Activated T-cell treated with anti-CD3 and anti-CD28 coated beads, Interleukin-2, amount 50 U/mL, for 4 hours (primary cell): ENCODE measurements at places on chromosomes 12 and 14.

DNA sequence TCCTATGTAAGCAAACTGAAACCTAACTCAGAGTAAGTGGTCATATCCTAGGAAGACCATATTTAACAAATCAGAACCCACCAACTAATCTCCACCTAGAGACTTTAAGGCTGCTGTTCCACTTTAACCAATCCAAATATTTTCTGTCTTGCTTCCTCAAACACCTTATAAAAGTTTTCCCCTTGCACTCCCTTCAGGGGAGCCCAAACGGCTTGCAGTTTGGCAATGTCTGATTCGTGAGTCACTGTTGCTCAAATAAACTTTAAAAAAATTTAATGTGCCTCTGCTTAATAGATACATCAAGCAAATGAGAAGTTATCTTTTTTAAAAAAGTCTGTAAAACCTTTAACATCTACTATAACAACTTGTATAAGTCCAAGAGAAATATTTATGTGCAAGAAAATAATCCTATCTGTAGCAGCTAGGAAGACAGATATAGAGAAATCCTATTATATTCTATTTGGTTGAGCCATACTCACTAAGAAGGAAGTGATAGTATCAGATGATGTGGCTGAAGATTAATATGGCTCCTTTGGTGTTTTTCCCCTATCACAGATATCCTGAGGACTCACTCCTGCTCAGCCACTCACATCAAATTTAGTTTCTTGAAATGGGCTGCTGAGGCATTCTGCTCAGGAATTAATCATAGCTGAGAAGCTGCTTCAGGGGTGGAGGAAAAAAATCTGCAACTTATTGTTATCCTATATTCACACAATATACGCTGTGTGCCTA is 65.1 kb upstream of the DUSP6 start:
- no peak for DNase-seq

DNA sequence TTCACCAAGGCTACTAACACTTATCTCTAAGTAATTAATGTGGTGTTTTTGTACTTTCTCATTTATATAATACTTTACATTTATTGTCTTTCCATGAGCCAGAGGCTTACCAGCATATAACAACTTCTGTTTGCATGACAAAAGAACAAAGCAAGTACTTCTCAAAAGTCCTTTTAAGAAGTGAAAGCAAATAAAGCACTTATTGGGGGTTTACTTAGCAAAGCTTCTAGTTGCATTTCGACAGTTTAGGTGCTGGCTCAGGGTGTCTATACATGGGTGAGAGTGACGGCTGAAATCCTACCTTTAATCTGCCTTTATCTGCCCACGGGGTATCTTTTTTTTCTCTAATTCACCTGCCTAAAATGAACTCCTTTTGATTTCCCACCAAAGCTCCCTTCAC is 21.0 kb upstream of the DCN start:
- no peak for DNase-seq

DNA sequence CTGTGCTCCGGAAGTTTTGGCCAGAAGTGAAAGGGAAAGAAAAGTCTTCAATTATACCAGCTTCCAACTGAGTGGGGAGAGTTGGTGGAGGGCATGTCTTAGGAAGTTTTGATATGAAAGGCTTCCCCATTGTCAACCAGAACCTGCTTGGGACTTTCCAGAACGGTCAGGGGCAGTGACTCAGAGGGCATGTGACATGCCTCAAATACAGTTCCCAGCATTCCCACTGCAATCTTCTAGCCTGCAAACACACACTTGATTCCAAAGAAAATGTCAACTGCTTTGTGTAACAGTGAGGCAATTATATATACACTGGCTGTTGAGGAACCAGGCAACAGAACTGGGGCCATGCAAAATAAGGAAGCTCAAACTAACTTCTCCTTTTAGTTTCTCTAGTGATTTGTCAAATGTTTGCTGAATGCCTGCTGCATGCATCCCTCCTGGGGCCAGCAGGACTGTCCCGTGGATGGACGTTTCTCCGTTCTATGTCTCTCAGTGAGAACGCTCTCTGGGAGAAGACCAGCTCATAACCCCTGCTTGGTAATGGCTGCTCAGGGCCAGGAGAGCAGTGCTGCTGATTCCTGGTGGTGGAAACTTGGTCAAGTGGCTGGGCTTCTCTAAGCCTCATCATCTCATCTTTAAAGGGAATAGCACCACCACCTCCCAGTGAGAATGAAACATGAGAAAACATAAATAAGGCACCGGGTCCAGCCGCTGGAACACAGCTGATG is 18.3 kb downstream of the SLC25A47 start:
- no peak for DNase-seq

- no peak for DNase-seq
Observed at GRCh38 chr14:50087341-50088116, 28.8 kb downstream of the VCPKMT start.

DNA sequence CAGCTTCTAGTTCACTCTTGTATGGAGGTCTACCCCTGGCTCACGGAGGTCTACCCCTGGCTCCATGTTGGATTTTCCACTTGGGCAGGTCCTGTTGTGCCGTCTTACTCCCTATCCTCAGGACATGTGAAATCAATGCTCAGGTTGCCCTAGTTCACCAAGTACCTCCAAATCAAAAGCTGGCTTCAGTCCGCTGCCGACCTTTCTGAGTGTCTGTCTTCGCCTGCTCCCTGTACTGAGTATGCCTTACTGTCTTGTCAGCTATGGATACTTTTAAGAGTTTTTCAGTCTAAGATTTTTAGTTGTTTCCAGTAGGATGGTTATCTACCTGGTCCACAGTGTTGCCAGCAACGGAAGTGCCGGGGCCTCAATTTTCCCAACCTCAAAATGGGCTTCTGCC is 40.1 kb upstream of the BCL11B start:
- DNase-seq, result no peak

- no peak for DNase-seq
Observed at GRCh38 chr12:65055859-65056258, 65.2 kb downstream of the WIF1 start.

GRCh38 chr12:105998561-105998960 is 140.2 kb downstream of the NUAK1 start:
- no peak for DNase-seq

- DNase-seq, result peak; percentile 48
Observed at GRCh38 chr12:116222358-116222757, 55.1 kb downstream of the MED13L start.

DNA sequence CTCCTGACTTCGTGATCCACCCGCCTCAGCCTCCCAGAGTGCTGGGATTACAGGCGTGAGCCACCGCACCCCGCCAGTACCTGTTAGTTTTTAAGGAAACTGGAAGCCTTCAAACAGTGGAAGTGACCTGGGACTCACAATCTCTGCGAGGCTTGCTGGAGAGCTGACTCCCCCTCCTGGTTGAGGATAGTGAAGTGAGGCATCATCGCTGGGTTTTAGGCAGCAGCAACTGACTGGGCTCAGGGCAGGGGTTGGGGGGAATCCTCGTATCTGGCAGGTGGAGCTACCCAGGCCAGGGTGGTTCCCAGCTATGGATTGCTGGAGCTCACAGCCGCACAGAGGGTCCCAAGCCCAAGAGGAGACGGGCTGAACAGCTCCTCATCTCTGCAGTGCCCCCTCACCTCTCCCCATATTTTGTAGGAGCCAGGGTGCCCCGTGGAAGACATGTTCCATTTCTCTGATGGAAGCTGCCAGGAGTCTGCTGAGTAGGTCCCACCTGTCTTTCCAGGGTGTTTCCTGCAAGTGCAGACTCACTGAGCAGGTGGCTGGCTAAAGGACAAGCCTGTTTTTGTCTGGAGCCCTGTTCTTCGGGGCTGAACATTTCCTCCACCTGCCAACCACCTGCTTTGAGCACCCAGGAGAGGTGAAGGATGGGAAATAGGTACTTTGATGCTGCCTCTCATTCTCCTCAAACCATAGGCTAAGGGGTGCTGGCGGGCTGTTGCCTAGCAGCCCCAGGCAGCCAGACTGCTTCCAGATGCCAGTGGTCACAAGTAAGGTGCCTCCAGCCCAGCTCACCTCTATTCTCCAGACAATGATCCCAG is 3.1 kb downstream of the AVIL start:
- DNase-seq, result no peak

DNA sequence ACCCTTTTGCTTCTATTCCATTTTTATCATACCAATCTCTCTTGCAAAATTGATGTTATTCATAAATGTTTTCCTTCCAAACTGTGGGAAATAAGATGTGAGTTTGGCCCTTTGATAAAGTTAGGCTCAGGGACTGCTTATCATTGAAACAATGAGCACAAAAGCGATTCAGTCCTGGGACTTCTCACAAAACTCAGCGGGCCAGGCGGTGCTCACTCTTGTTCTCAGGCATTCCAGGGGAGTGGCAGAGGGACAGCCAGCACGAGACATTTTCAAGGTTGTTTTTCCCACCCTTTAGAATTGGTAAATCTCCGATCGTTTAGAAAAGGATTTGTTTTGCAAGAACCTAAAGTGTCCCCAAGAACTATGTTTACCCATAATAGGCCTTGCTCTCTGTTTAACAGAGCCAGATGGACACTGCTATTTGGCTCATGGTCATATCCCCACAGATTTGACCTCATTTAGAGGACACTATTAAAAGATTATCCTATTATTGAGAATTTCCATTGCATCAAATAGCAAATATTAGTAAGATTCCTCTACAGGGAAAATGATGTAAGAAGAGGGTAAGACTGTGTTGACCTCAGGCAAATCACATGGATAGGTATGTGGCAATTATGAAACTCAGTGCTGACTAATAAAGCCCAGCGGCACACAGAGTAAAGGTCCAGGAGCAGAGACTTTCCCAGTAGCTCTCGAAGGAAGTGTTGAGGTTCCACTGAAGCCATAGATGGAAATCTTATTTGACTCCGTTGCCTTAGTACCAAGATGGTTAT is 102.7 kb upstream of the USP44 start:
- no peak for DNase-seq

GRCh38 chr12:74119811-74120362 is 417.7 kb upstream of the ATXN7L3B start:
- DNase-seq, result no peak

- DNase-seq, result no peak
Observed at GRCh38 chr12:70854881-70855568, 65.5 kb downstream of the PTPRR start.

- no peak for DNase-seq
Observed at GRCh38 chr14:73665130-73665529, 20.3 kb downstream of the DNAL1 start.

GRCh38 chr14:100078997-100079725 is 13.9 kb downstream of the EVL start:
- DNase-seq, result peak; percentile 75

DNA sequence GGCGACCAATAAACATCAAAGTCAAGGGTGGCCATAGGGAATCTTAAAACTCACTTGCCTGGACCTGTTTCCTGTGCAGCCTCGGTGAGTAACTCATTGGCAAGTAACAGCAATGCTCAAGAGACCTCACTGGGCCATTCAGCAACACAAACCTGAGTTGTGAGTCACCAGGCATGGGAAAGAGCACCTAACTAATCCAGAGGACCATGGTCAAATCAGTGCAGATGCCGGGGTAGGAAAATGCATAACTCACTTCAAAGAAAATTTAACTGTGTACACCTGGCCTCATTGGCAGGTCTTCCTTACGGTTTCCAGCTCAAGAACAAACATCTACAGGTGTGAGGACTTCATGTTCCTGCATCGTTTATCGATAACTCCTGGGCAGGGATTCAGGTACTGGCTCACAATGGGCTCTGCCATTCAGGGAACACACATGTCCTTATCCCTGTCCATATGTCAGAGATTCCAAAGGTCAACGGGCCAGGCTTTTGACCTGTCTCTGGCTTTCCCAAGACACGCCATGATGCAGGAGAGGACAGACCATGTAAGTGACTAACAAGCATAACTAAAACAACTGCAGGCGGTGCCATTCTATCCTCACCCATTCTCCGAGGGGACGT is 211.8 kb downstream of the ANO2 start:
- DNase-seq, result no peak
